ENCODE measurements at places on chromosomes 2 and 18. TPM values are rescaled to one million over a fixed set of nuclear protein-coding genes. Genes with fewer than 3 reads are reported as not detected.

Gene SSB
- total RNA-seq: 124 TPM

Gene TNS1
- total RNA-seq: 35.6 TPM

Gene ALLC
- total RNA-seq: not detected

Gene IL1RN
- total RNA-seq: not detected

Gene FIGN
- 6.6 TPM for total RNA-seq

Gene GALNT14
- 0.40 TPM for total RNA-seq

Gene SGPP2
- not detected for total RNA-seq

Gene CYP27A1
- total RNA-seq: 12.6 TPM

Gene AOX1
- total RNA-seq: 0.23 TPM

Gene ZNF513
- total RNA-seq: 19.0 TPM

Gene PIKFYVE
- 28.5 TPM for total RNA-seq

Gene B4GALT6
- total RNA-seq: 24.2 TPM

Gene EFHD1
- total RNA-seq: not detected

Gene CBLN2
- total RNA-seq: 1.1 TPM

Gene CNTNAP5
- total RNA-seq: not detected

Gene CKAP2L
- 25.2 TPM for total RNA-seq

Gene FKBP1B
- total RNA-seq: 16.8 TPM

Gene MOCOS
- 0.85 TPM for total RNA-seq

Gene GLI2
- 0.51 TPM for total RNA-seq

Gene RAB6C
- total RNA-seq: not detected

Gene PFN4
- total RNA-seq: 0.93 TPM

Gene WNT6
- not detected for total RNA-seq

Gene SLC38A11
- not detected for total RNA-seq

Gene LAPTM4A
- 154 TPM for total RNA-seq

Gene PROKR1
- total RNA-seq: not detected

Gene TUBA3D
- not detected for total RNA-seq

Gene PXDN
- 248 TPM for total RNA-seq

Gene ASAP2
- 79.2 TPM for total RNA-seq

Gene AAK1
- total RNA-seq: 116 TPM

Gene CAPN14
- 0.23 TPM for total RNA-seq

Gene MFSD6
- 4.5 TPM for total RNA-seq

Gene TSGA10
- total RNA-seq: 2.7 TPM

Gene AGAP1
- 20.9 TPM for total RNA-seq

Gene ASIC4
- not detected for total RNA-seq

Gene OSR1
- not detected for total RNA-seq

Gene SPP2
- total RNA-seq: not detected

Gene SERTAD2
- total RNA-seq: 12.0 TPM

Gene CDH19
- total RNA-seq: not detected

Gene FARP2
- total RNA-seq: 45.3 TPM

Gene RAPH1
- 59.5 TPM for total RNA-seq

Gene EDAR
- total RNA-seq: not detected

Gene CD8B2
- not detected for total RNA-seq

Gene GLB1L
- total RNA-seq: 9.5 TPM

Gene TNFRSF11A
- total RNA-seq: 11.1 TPM

Gene BOLL
- not detected for total RNA-seq

Gene UGT1A1
- not detected for total RNA-seq

Gene ACVR1C
- not detected for total RNA-seq

Gene OTOF
- 0.22 TPM for total RNA-seq

Gene OTX1
- not detected for total RNA-seq

Gene NAB1
- 36.1 TPM for total RNA-seq

Gene ZC3H8
- total RNA-seq: 7.8 TPM

Gene UNC50
- 35.3 TPM for total RNA-seq

Gene GPN1
- total RNA-seq: 41.5 TPM

Gene FHOD3
- 0.58 TPM for total RNA-seq

Gene NYAP2
- not detected for total RNA-seq
